ENCODE measurements at places on chromosomes 4 and X.
A peak's percentile ranks its signal among the peaks of the same experiment; 100 is the strongest.

DNA sequence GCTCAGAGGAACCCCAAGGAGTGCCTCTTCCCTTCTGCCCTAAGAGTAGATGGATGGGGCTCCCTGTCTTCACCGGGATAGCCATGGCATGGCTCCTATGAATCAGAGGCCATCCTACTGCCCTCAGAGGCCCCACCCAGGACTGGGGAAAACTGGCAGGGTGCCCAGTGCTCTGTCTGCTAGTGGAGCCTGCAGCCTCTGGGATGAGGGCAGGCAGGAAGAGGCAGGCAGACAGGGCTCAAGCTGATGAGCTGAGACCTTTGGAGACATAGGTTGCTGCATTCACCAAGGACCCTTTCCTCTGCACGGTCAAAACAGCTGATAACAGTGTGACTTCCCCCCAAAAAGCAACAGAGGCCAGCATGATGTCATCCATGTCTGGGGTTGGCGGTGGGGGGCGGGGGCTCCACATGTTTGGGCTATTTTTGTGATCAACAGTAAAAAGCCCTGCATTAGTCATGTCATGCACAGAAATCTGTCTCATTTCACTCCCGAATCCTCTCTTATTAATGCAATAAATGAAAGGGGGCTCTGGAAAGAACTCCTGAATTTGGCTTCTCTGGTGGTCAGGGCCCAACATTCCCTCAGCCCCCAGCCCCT, 207.6 kb upstream of the MAMLD1 start:
- no peak for DNase-seq
- H3K4me3 ChIP-seq = no peak overlapping the region
- peaks cover 7% of the 10 kb centered on the region for H3K4me1 ChIP-seq

GRCh38 chrX:45697591-45697990, 496.9 kb upstream of the DIPK2B start:
- H3K4me1 ChIP-seq = no peaks in the 10 kb centered on the region
- no peak overlapping the region for H3K27ac ChIP-seq
- no peak for DNase-seq
- no peaks in the 10 kb centered on the region for H3K27me3 ChIP-seq

GRCh38 chrX:24956828-24957227, 58.9 kb downstream of the ARX start:
- no peak overlapping the region for H3K27ac ChIP-seq
- no peak overlapping the region for H3K4me3 ChIP-seq
- no peaks in the 10 kb centered on the region for H3K4me1 ChIP-seq
- H3K36me3 ChIP-seq = no peaks in the 10 kb centered on the region
- H3K27me3 ChIP-seq = no peaks in the 10 kb centered on the region
- no peak for DNase-seq

GRCh38 chr4:87060957-87061356, 126.1 kb downstream of the AFF1 start:
- H3K27me3 ChIP-seq = no peaks in the 10 kb centered on the region
- peak overlapping the region; percentile 40 for H3K27ac ChIP-seq
- no peak overlapping the region for H3K4me3 ChIP-seq
- no peak for DNase-seq
- no peaks in the 10 kb centered on the region for H3K36me3 ChIP-seq

DNA sequence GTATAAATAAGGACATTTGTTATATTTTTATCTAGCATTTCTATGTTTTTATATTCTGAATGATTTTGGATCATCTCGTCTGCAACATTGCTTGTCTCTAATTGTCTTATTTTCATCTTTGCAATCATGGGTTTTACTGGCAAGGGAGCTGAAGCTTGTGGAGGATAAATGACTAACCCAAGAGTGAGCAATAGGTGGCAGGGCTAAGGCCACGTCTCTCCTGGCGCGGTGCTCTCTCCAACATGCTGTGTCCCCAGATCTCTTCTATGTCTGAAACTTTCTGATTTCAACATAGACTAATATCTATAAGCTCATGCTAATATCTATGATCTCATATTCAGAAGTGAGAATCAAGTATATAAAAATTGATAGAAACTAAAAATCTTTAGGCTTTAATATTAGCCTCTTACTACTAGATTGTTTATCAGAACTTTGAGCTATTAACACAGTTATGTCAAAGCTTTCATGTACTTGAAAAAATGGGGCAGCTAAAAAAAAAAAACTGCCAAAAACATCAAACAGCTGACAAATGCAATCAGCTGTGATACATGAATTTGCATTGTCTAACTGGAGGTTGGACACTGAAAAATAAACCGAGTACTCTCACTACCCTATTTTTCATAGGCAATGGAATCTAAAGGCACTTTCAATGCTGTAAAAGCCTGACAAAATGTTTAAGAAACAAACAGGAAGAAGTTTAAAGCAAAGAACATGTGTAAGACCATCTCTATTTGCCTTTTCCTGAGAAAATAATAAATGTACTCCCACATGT, 169.2 kb downstream of the TMA16 start:
- no peak overlapping the region for H3K27ac ChIP-seq
- H3K36me3 ChIP-seq = no peaks in the 10 kb centered on the region
- H3K27me3 ChIP-seq = no peaks in the 10 kb centered on the region
- no peaks in the 10 kb centered on the region for H3K4me1 ChIP-seq

DNA sequence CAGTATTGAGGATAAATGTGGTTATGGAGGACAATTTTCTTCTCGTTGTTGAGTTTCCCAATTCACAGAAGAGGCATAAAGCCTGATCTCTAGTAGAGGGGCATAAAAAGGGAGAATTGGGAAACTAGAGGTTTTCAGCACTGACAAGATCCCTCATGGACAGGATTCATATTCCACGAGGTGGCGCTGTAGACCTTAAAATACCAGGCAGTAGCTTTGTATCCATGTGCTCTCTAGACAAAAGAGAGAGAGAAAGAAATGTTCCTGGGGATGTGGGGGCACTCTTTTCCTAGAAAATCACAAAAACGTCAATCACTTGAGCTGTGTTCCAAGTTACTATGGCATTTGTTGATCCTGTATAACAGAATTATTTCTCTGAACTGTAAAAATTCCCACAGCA, 128.3 kb downstream of the MAGEE1 start:
- H3K27me3 ChIP-seq = no peaks in the 10 kb centered on the region
- H3K36me3 ChIP-seq = no peaks in the 10 kb centered on the region
- DNase-seq = no peak
- no peaks in the 10 kb centered on the region for H3K4me1 ChIP-seq
- no peak overlapping the region for H3K27ac ChIP-seq

DNA sequence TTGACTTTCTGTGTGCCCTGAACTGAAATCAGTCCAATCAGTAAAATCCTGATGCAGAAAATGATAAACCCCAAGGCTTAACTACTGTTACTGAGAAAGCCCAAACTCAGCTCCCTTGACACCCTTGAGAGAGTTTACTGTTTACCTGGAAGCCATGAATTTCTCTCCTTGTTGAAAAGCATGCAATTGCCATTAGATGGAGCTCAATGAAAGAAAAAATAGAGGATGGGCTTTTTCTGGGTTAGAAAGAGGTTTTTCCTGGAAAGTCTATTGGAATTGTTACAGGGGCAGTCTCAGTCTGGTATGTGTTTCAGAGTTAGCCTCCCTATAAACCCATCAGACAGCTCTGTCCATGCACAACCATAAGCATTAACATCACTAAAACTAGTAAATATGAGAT, 66.4 kb upstream of the C4orf54 start:
- H3K27me3 ChIP-seq = no peaks in the 10 kb centered on the region
- H3K36me3 ChIP-seq = no peaks in the 10 kb centered on the region
- no peak for DNase-seq
- no peak overlapping the region for H3K4me3 ChIP-seq
- H3K4me1 ChIP-seq = no peaks in the 10 kb centered on the region

- H3K4me3 ChIP-seq = no peak overlapping the region
- H3K36me3 ChIP-seq = no peaks in the 10 kb centered on the region
- H3K4me1 ChIP-seq = no peaks in the 10 kb centered on the region
- no peak overlapping the region for H3K27ac ChIP-seq
Observed at GRCh38 chrX:95903490-95903889, 781.2 kb upstream of the DIAPH2 start.

DNA sequence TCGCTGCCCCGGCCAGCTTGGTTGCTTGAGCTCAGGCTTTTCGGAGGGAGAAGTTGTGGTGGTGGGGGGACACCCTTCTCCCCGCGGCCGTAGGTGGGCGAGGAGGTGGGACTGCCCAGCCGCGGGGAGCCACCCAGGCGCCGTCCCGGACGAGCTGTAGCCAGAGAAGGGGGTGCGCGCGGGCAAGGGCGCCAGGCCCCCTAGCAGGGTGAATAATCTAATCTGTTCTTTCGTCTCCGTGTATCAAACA, 3.1 kb downstream of the MID1IP1 start:
- H3K4me1 ChIP-seq = no peaks in the 10 kb centered on the region
- peak overlapping the region; percentile 66 for H3K4me3 ChIP-seq
- H3K27ac ChIP-seq = peak overlapping the region; percentile 91
- DNase-seq = no peak

DNA sequence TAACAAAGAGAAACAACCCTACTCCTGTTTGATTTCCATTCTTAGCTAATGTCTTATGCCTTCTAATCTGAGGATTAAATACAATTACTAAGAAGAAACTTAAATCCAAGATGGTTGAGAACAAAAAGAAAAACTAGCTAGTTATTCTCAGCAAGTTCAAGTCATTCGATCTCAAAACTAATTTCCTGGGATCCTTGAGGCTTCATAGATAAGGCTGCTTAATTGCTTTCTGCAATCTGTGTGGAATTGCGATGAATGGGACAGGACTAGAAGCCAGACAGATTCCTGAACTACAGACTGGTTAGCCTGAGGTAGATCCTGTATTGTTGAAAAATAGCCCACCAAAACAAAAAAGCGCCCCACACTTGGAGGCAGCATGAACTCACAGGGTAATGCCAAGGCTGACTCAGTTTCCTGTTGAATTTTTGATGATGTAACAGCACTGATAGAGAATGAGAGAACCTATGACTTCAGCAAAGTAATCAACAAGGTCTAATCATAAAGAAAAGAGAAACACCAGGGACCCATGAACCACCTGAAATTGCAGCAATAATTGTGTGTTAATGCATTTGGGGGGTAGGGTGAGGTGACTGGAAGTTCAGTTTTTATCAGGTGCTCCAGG, 33.9 kb downstream of the KLHL15 start:
- no peak for DNase-seq
- H3K4me1 ChIP-seq = no peaks in the 10 kb centered on the region
- no peak overlapping the region for H3K4me3 ChIP-seq
- H3K36me3 ChIP-seq = peaks cover 5% of the 10 kb centered on the region
- H3K27me3 ChIP-seq = no peaks in the 10 kb centered on the region
- no peak overlapping the region for H3K27ac ChIP-seq

DNA sequence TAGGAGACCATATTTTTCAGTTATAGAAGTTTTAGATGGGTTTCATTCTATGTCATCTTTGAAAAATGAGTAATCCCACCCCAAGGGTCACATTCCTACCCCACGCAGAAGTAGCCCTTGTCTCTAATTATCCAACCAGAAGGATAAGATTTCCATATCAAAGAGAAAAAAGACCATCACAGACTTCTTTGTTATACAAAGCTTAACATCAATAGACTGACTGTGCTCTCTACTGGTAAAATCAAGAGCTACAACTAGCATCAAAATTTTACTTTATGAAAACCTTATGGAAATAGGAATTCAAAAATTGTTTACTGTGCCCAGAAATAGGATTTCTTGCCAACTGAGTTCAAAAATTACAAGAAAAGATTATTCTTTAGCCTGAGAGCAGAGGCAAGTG, 24.9 kb downstream of the TNMD start:
- no peaks in the 10 kb centered on the region for H3K36me3 ChIP-seq
- no peaks in the 10 kb centered on the region for H3K27me3 ChIP-seq
- H3K4me1 ChIP-seq = no peaks in the 10 kb centered on the region
- H3K4me3 ChIP-seq = no peak overlapping the region

DNA sequence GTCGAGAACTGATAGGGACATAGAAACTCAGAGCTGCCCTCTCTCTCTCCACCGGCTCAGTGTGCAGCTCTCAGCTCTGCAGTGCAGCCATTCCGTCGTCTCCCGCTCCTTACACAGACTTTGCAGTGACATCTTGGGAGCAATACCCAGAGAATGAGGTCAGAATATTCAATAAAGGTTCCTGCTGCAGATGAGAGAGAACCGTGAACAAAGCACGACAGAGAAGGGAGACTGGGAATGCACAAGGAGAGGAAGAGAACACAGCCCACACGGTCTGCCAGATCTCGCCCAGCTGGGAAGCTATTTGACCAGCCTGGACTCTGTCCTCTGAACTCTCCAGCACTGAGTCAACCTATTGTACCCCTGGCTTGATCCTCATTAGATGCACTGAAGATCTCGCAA, 118.0 kb upstream of the PPARGC1A start:
- H3K4me3 ChIP-seq = no peak overlapping the region
- DNase-seq = no peak
- no peaks in the 10 kb centered on the region for H3K4me1 ChIP-seq
- H3K27me3 ChIP-seq = no peaks in the 10 kb centered on the region
- no peak overlapping the region for H3K27ac ChIP-seq

GRCh38 chrX:15874672-15875071, 20.1 kb upstream of the AP1S2 start:
- DNase-seq = no peak
- no peaks in the 10 kb centered on the region for H3K27me3 ChIP-seq
- H3K27ac ChIP-seq = no peak overlapping the region
- H3K36me3 ChIP-seq = no peaks in the 10 kb centered on the region
- H3K4me1 ChIP-seq = no peaks in the 10 kb centered on the region
- H3K4me3 ChIP-seq = no peak overlapping the region

- no peak overlapping the region for H3K27ac ChIP-seq
- H3K27me3 ChIP-seq = no peaks in the 10 kb centered on the region
- H3K4me3 ChIP-seq = no peak overlapping the region
- no peak for DNase-seq
- H3K4me1 ChIP-seq = no peaks in the 10 kb centered on the region
Observed at GRCh38 chr4:147160908-147161513, 215.3 kb upstream of the TTC29 start.

DNA sequence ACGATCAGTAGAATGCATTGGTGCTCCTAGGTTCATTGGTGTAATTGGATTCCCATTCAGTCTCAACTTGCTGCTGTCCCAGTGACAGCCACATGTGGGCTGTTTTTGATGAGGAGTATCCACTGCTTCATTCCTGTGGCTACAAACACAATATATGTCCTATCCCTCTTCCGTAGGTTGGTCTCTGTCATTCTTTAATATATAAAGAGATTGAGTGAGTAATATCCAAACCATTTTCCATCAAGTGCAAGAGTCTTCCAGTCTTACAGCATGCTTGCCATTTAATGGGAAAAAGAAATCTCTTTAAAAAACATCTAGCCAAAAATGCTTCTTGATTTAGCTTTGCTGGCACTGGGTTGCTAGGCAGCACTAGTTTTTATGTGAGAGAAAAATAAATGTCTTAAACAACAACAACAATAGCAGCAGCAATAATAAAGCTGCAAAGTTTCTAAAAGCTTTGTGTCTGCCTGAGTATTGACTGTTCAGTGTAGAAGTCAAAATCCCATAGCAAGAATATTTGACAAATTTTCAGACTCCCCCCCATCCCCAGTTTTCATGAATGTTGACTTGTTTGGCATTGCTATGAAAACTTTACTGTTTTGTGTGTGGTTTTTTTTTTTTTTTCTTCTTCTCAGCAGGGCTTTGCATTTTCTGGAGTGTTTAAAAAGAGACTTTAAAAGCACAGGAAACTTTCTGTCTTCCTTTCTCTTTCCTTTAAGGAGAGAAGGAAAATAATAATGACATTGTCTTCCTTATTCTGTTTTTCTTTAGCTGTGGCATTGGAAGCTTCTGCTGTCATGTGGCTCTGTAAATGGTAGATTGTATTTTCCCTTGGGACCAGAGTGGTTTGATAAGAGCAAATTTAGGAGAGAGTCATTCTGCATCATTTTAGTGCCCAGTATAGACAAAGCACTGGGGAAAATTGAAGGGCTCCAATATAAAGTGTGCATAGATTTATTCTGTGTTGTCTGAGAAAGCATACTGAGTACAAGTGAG, 244.3 kb downstream of the ARHGAP10 start:
- H3K27ac ChIP-seq = no peak overlapping the region
- peaks cover 9% of the 10 kb centered on the region for H3K4me1 ChIP-seq
- H3K4me3 ChIP-seq = no peak overlapping the region
- DNase-seq = no peak

All from ascending aorta (tissue), 2 donors.